Cerebellar nuclear complex (tissue), 1 donor: ENCODE measurements at places on chromosomes 5 and 9.

DNA sequence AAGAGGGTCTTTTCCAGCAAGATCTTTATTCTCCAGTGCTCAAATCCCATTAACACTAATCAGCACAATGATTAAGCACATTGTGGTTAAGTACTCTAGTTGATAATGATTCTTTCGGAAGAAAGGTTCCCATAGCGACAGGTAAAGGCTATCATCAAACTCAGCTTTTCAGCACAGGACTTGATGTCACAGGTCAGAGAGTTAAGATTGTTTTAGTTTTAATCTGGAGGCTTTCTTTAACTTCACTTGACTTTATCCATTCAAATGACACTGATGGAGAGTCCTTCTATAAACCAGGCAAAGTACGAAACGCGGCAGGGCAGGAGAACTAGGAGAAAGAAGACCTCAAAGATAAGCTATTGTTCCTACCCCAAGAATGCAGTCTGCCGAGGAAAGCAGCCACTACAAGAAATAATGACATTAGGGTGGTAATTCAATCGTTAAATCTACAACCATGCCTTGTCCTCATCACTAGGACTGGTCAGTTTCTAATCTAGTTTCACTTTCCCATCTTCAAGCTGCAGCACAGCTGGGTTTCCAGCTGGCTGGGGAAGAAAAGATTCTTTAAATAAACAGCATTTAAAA, 4.6 kb downstream of the NRG2 start:
- no peak for DNase-seq

DNA sequence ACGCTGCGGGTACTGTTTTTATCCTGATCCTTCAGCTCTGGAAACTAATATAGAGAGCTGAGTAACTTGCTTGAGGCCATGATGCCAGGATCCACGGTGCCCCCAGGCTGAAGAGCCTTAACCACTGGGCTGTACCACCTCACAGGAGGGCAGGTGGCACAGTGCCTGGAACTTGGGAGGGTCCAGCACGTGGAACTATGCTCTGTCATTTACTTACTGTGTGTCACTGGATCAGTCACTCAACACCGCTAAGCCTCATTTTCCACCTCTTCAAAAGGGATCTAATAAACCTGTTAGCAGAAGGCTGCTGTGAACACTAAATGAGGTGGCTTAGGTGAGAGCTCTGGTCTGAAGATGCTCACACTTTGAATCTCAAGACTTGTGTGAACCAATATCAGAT, 29.6 kb downstream of the KCNIP1 start:
- no peak for DNase-seq

DNA sequence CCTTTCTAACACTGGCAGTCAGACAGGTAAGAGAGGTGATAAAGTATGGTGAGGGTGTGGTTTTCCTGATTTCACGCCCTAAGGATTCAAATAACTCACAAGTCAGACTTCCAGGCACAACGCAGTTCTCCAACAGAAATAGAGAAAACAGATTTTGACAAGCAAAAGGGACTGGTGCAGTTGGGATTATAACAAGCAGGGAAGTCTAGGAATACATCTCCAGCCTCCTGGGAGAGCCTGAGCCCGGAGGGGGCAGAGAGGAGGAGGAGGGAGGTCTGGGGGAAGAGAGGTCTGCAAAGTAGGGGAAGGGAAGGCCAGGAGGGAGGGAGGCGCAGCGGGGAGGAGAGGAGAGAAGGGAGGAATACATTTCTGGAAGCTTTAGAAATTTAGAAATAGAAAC, 1.6 kb downstream of the CMBL start:
- no peak for DNase-seq

- no peak for DNase-seq
These were observed 27.6 kb downstream of the HNRNPH1 start for GRCh38 chr5:179595916-179596315.

DNA sequence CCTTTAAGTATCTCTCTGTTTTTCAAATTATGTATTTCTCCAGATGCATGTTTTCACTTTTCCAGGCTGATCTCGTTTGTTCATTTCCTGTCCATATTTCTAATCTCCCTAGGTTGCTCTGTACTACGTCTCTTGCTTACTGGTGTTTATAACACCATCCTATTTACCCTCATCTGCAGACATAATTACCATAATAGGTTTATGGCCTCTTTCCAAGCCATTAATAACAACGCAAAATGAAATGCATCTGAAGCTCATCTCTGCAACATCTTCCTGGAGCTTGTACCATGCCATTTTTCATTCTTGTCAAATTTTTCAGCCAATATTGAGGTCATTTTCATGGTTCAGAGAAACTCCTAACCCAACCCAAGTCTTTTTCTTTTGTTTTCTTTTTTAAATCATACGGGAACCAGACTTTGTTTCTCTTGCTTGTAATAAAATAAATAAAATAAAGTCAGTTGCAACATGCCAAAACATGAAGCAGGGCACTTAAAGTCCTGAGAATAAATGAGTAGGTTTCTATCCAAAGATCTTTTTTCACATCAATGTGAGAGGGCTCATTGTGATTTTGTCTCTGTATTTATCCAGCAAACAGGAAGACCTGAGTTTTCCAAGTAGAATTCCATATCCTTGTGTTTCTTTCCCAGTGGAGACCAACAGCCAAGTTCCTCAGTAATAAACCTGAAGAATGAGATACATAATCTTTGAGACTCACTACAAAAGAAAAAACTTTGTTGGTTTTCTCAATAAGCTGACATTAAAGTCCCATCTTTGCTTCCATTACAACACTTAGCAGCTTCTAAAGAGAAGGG, 37.0 kb downstream of the DPYSL3 start:
- no peak for DNase-seq

GRCh38 chr5:172106511-172107356, 81.3 kb downstream of the STK10 start:
- DNase-seq = peak; percentile 52

GRCh38 chr5:150284311-150284710, 5.3 kb downstream of the CAMK2A start:
- no peak for DNase-seq

DNA sequence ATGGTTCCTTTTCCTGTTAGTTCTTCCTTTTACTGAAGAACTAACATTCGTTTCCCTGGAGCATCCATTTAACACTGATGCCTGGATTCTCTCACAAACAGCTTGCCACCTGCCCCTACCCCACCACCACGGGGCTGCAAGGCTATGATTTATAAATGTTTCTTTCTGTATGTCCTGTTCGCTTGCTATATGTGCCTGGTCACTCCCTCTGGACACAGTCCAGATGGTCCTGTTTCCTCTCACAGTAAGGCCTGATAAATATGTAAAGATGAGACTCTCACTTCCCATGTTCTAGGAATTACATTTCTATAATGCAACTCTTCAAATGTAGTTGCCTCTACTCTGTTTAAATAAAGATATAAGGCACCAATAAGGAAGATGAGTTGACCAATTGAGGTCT, 146.4 kb upstream of the SHB start:
- no peak for DNase-seq

GRCh38 chr5:59640411-59640810, 253.1 kb downstream of the PDE4D start:
- no peak for DNase-seq

- no peak for DNase-seq
These were observed 318.8 kb downstream of the FAM170A start for GRCh38 chr5:119948162-119948561.

GRCh38 chr9:2227144-2227867, 212.2 kb downstream of the SMARCA2 start:
- DNase-seq = no peak

- DNase-seq = no peak
These were observed 538.1 kb upstream of the MEF2C start for GRCh38 chr5:89421035-89421434.

- DNase-seq = no peak
These were observed 212.5 kb downstream of the CFAP90 start for GRCh38 chr5:7638456-7638855.

DNA sequence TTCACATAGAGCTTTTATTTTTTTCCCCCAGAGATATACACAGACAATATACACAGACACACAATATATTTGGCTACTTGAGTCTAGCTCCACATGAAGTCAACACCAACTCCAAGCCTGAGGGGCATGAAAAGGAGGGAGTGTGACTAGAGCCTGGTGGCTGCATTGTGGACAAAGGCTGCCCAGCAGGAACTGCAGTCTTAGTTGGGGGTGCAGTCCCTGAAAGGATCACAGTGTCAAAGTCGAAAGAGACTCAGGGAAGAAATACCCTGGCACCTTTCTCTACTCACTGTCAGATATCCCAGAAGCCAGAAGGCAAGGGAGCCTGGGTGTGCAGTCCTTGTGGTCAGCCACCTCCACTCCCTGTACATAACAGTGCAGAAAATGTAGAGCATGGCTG, 231.6 kb upstream of the RPS23 start:
- no peak for DNase-seq

DNA sequence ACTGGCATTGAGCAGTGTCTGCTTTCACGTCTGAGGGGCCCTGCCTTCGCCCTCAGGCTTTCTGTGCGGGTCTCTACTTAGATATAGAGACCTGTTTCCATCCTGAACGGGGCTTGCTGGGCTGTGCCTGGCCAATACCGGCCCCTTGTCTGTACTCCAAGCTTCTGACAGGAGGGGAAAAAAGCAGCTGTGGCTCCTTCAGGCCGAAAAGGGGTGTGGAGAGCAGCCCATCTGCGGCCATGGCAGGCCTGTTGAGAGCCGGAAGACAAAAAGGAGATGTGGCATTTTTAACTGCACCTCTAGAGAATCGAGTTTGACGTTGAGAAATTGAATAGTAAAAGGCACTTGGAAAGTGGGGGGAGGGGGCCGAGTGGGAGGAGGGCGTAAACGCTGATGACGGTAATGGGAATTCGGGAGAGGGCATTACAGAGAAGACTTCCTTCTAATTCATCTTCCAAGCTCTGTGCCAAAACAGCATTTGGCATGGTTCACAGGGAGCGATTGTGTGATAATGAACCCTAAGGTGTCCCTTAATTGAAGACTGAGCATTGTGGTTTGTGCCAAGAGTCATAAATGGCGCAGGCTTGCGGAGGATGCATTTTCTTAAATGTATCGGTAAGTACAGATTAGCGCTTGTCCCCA, 25.1 kb upstream of the PRDM12 start:
- no peak for DNase-seq
